DMS 273 treated with DMSO at 0.1 percent for 48 hours (cell line): ENCODE measurements at places on chromosomes 3 and 15.

DNA sequence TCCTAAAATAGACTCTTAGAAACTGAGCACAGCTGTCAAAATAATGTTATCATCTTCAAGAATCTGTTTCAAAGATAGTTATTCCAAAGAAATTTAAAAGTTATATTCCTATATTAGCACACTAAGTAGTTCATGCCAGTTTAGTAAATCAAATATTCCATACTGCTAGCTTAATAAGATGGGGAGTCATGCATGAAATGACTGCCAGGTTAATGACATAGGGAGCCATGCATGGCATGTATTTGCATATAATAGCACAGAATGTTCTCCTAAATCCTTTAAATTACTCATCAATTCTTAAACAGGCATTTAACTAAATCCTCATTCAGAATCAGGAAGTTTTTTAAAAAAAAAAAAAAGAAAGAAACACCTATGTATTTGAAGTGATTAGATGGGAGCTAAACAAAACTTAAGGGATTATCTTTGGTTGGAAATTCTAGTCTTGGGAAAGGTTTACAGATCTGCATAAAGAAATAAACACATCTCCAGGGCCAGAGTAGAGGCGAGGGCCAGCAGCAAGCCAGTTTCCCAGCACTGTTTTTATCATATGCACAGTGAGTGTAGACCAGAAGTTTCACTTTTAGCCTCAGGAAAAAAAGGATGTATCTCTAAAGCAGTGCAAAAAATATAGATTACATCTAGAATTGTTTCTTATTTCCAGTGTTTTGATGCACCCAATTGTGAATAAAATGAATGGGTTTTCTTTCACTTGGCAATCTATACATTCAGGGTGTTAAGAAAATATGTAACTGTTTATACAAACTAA is 366.4 kb upstream of the AGTR1 start:
- DNase-seq, result no peak

DNA sequence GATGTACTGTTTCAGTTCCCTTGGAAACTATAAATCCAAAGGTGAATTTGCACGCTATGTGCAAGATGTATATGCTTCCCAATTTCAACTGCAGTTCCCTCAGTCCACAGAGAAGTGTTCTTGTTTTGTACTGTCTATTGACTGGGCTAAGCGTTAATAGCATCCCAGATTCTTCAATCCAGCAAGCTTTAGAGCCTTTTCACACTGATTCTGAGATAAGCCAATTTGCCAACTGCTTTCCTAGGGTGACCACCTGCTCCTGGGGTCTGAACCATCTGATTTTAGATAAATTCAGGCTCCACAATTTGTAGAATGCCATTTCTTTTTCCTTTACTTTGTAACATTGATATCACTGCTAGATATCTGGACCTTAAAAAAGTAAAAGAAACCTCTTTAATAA is 340.1 kb downstream of the PTPRG start:
- no peak for DNase-seq

DNA sequence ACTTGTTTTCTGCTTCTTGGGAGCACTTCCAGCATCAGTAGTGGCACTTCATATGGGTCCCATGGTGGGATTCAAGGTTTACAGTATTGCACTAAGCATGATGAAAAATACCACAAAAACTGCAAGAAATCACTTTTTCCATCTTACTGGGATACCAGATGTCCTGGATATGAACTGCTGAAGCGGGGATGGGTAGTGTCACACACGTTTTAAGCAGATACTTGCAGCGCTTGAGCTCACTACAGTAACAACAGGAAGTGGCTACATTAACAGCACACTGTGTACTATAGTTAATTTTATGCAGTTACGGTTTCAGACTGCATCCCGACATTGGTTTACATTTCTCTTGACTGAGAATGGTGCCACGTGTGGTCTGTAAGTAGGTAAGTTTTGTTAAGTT is 3.5 kb upstream of the ISG20 start:
- DNase-seq, result no peak

- DNase-seq, result no peak
These were observed 52.4 kb downstream of the HEG1 start for GRCh38 chr3:125003369-125003853.

- no peak for DNase-seq
These were observed 64.6 kb downstream of the STAC start for GRCh38 chr3:36444909-36445308.

DNA sequence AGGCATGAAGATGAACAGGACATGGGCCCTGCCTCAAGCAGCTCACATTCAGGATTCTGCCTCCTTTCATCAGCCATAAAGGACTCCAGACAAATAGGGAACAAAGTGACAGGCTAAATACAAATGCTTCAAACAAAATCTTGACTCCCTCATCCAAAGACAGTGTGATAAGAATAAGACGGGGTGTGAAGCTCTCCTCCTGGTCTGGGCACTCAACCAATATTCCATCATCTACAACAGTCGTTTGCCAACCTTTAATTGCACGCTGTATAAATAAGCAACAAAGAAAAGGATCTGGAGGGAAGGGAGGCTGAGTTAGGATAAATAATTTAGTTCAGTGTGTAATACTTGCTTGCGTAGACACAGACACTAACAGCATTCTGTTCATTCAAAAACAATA is 5.4 kb downstream of the CCDC54 start:
- no peak for DNase-seq

DNA sequence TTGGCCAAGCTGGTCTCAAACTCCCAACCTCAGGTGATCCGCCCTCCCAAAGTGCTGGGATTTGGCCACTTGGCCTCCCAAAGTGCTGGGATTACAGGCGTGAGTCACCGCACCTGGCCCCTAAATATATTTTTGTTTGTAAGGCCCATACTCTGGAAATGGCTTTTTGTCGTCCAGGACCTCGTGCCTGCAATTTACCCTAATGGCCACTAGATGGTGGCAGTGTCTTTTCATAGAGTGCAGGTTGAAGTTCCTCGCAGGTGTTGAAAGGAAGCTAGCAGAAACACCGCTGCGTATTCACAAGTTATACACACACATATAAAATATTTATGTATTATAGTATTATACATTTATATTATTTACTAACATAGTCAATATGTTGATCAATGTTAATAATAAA is 97.2 kb downstream of the LRTM1 start:
- DNase-seq, result peak; percentile 51

DNA sequence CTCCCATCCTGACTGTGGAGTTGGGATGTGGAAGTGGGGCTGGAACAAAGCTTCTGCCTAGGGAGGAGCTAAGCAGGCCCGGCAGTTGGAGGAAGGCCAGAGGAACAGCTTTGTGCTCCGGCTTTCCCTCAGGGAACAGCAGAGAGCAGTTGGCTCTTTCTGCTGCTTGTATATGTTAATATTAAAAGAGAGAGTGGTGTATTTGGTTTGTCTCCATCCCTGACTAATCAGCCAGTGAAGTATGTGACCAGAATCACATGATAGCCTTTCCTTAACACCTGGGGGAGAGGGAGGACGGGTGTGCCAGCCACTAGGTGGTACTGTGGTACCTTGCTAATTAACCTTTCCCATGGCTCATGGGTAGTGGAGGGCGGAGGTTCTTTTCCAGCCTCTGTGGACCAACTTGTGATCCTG is 10.0 kb downstream of the EIF2B5 start:
- DNase-seq, result peak; percentile 74

GRCh38 chr15:73322665-73323373 is 45.9 kb downstream of the HCN4 start:
- no peak for DNase-seq

GRCh38 chr3:195757827-195758226 is 37.0 kb downstream of the MUC20 start:
- DNase-seq, result no peak
